ENCODE measurements at places on chromosomes 3 and 15.

DNA sequence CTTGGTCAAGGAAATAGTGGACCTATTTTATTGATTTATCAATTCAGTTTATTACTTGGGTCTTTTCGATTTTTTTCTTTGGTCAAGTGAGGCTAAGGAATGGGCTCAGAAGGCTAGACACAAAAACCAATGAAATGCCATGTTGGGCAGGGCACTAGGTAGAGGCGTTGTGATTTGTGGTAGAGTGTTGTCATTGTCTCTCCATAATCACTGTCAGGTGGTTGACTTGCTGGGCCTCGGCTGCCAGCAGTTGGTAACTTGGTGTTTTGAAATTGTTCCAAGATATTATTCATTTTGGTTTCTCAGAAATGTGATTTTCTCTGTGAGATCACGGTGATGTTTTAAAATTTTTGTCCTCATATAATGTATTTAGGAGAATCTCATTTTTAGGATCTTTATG, 173.6 kb downstream of the KLHL25 start:
- DNase-seq: no peak

DNA sequence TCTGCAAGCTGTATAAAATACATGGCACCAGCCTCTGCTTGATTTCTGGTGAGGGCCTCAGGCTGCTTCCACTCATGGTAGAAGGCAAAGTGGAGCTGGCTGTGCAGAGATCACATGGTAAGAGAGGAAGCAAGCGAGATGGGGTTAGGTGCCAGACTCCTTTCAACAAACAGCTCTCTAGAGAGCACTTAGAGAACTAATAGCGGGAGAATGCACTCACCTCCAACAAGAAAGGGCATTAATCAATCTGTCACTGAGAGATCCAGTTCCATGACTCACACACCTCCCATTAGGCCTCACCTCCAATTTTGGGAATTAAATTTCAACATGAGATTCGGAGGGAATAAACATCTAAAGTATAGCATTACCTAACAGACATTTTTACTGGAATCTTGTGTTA, 644.1 kb upstream of the ARRDC4 start:
- no peak for DNase-seq

GRCh38 chr15:58229297-58229768, 91.2 kb downstream of the AQP9 start:
- no peak for DNase-seq

DNA sequence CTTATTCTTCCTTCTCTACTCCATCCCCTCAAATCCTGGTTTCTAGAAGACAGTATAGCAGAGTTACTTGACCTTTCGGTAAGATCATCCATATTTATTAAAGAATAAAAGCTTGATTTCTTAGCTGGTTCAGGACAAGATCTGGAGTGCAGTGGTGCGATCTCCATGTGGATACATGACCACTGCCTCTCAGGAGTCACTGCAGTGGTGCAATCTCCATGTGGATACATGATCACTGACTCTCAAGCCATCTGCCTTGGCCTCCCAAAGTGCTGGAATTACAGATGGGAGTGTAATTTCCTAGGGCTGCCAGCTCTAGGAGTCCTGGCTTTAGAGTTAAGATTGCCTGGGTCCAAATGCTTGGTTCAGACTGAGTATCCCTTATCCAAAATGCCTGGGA, 16.5 kb downstream of the LARP6 start:
- no peak for DNase-seq

GRCh38 chr3:57006949-57007419, 53.5 kb upstream of the SPATA12 start:
- no peak for DNase-seq

DNA sequence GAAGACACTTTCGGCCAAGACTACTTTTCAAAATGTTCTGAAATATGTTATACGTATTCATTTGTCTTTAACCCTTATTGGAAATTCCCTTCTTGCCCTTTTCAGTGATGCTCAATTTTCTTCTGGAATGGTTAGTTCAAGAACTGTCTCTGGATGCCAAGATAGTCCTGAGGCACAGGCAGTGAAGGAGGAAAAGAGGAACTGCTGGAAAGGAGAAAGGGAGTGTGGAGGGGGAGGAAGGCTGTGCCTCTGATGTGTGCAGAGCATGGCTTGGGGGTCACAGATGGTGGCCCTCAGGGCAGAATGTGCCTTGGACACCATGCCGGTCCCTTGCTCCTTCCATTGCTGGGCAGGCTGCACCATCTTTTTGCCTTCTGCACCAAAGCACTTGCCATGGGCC, 73.7 kb downstream of the CEP63 start:
- no peak for DNase-seq

DNA sequence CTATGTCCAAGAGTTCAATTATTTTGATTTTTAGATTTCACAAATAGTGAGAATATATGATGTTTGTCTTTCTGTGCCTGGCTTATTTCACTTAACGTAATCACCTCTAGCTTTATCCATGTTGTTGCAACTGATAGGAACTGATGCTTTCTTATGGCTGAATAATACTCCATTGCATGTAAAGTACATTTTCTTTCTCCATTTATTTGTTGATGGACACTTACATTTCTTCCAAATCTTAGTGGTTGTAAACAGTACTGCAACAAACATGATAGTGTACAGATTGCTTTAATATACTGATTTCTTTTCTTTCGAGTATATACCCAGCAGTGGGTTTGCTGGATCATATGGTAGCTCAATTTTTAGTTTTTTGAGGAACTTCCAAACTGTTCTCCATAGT, 600.6 kb upstream of the SEMA6D start:
- no peak for DNase-seq

- no peak for DNase-seq
Observed at GRCh38 chr15:77909182-77909940, 168.2 kb downstream of the TBC1D2B start.

DNA sequence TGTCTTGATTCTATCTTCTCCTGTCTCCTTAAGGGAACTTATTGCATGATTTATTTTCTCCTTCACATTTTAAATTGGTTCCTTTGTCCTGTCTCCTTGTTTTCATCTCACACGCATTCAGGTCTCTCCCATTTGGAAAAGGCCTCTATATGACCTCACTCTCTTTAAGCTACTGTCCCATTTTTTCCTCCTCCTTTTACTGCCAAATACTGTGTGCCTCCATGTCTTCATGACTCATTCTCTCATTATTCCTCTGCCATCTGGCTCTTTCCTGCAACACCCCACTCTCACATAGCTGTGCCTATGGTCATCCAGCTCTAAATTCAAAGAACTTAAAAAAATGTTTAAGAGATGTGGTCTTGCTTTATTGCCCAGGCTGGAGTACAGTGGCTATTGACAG, 48.0 kb downstream of the TYRO3 start:
- DNase-seq: peak; percentile 22

- no peak for DNase-seq
Observed at GRCh38 chr15:46753946-46754345, 963.4 kb upstream of the SEMA6D start.

DNA sequence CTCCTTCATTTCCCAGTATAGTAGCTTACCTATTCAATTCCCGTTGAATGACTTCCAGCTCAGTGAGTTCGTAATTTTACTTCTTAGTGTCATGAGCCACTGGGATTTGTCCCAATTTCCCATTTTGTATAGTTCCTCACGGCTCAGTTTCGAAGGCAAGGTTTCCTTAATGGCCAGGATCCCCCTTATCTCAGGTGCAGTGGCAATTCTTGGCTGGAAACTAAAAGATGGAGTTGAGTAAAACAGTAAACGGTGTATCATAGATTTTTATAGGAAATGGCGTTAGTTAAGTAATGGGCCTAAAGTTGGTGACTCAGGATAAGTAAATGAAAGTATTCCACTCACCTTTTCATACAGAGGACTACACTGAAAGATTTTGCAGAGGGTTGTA, 522 bp upstream of the LMLN start:
- no peak for DNase-seq

GRCh38 chr3:14516738-14517345, 23.3 kb downstream of the GRIP2 start:
- DNase-seq: no peak

- no peak for DNase-seq
Observed at GRCh38 chr3:47849699-47850563, 47.0 kb downstream of the DHX30 start.

GRCh38 chr3:134464689-134465365, 21.0 kb downstream of the ANAPC13 start:
- peak; percentile 80 for DNase-seq

DNA sequence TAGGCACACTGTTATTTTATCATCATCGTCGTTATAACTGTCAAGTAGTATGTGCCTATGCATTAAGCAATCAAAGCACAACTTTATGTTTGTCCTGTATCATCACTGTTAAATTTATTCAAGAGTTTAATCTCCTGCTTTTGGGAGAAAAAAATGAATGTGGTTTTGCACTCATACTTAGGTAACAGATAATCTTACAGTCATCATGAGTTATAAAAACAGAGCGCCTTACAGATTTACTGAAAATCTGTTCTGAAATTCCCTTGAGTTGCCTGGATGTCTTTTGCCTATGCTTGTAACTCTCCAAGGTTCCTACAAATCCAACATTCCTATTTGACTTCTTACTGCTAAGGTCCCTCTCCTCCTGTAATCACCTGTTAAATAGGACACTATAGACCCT, 307.3 kb downstream of the ZIC4 start:
- DNase-seq: no peak

DNA sequence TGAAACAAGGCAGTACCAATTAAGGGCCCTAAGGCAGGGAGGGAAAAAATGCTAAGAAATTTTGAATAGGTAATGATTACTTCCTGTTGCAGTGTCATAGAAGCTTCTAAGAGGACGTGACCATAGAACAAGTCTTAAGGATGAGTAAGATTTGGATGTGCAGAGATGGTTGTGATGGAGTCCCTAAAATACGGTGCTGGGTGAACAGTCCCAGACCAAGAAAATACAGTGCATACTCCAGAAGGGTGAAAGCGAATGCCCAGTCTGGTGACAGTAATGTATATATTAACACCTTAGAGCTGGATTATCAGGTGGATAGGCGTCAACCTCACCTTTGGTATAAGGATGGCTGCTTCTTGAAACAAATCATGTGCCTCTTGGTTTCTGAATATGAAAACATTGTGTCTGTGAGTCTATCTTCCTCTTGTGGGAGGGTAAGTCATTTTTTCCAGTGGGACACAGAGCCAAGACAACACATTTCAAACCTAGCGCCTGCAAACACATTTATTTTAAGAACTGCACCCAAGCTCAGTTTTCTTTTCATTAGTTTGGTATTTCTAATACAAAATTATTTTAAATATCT, 101.2 kb upstream of the TP63 start:
- no peak for DNase-seq

GRCh38 chr3:47339951-47340350, 40.9 kb upstream of the PTPN23 start:
- no peak for DNase-seq

GRCh38 chr3:110774496-110775265, 296.9 kb upstream of the NECTIN3 start:
- DNase-seq: no peak

GRCh38 chr3:51975852-51976549, 1.1 kb downstream of the ABHD14A start:
- no peak for DNase-seq

DNA sequence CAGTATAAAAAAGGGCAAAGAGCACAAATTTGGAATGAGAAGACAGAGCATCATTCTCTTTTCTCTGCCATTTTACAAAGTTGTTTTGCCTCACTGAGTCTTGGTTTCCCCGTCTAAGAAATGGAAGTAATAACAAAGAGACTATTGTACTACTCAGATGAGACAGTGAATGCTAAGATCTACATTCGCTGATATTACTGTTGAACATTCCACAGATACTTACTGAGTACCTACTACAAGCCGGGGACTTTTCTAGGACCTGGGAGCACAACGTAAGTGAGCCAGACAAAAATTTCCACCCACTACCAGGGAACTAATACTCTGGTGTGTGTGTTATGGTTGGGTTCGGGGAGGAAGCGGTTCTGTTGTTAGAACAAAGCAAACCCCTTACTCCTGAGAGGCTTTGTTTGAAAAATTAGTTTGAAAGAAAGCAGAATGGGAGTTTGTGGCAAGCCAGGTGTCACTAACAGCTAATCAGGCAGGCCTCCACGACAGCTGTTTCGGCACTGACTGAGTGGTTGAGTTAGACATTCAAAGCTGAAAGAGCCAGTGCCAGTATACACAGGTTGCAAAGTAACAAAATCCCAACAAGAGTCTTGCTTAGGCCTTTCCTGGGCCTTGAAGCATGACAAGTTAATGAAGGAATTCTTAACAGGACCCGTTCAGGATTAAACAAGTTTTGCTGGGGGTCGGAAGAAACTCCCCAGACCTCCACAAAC, 458.3 kb downstream of the EDEM1 start:
- no peak for DNase-seq

DNA sequence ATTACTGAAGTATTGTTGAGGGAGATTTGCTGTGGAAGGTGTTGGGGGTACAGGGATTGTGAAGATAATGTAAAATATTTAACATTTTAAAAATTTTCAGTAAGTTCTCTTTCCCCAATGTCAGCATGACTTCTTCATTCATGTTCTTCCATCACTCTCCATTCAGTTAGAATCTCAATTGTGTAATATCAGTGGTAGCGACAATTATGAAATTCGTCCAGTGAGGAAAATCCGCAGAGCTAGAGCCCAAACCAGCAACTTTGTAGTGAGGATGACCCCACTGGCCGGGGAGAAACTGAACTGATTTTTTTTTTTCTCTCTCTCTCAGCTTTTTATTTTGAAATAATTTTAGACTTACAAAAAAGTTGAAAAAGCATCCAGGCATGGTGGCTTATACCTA, 171.7 kb downstream of the PGPEP1L start:
- DNase-seq: no peak

DNA sequence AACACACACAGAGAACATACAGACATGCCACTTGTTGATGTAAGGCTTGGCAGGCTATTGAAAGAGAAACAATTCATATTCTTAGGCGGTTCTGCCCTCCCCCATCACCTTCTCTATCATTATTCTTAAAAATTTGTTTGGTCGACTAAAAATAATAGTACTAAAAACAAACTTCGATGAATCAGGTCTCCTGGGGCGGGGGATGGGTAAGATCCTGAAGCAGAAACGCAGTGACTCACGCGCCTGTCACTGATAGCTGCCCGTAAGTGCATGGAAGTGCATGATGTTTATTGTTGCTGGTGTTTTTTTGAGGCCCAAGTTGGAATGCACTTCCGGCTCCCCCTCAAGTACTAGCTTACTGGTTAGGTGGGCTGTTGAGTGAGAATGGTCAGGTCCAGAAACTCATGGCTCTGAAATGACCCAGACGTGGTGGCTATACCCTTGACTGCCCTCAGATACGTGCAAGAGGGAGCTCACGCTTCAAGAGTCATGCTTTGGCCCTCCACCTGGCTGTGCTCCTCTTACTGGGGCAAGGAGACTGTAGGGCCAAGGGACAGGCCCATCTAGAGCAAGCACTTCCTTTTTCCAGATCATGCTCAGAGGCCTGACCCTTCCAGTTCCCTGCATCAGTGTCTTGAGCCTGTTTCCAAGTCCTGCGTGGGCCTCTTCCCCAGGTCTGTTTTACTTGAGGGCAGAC, 10.9 kb downstream of the SMAD3 start:
- DNase-seq: no peak

DNA sequence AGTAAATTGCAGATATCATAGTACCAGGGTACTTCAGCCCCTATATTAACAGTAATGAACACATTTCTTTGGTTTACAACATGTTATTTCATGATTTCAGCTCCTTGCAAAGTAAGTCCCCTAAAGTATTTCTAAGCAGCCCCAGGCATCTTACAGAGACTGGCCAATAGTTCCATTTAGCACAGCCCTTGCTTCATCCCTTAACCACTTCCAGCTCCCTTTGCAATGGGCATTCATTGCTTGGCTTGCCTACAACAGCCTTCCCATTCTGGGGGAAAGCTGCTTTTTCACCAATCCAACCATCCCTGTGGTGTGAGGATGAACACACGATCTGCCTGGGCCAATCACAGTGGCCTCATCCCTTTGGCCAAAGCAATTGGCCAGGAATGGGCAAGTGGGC, 67.2 kb upstream of the XCR1 start:
- no peak for DNase-seq

- no peak for DNase-seq
Observed at GRCh38 chr3:183369117-183369516, 59.3 kb downstream of the MCF2L2 start.

Measured in forelimb muscle (tissue), 1 donor.